HepG2 (cell line): ENCODE measurements at places on chromosomes 6 and 20.
A peak's percentile ranks its signal among the peaks of the same experiment; 100 is the strongest.

GRCh38 chr6:154508573-154509375, 1.7 kb downstream of the CNKSR3 start:
- peak; percentile 92 for DNase-seq

- no peak for DNase-seq
Observed at GRCh38 chr20:39136798-39137197, 174.7 kb downstream of the DHX35 start.

GRCh38 chr20:60085551-60086132, 127.4 kb downstream of the CDH26 start:
- no peak for DNase-seq

GRCh38 chr6:139257821-139258398, 33.9 kb downstream of the TXLNB start:
- no peak for DNase-seq

DNA sequence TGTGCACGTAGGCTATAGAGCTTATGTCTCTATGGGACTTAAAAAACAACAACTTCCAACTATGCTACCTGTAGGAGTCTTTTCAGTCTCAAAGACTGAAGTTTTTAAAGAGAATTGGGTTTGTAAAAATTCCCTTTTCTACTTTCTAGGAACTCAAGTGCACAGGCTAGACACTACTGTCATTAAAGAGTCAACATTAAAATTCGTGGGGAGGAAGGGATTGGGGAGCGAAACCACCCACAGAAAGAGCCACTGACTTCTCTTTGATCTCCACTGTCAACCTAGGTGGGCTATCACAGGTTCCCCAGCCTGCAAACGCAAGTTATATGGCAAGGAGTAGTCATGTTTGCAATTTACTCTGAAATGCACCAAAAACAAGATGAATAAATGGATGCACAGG, 37.7 kb downstream of the ADTRP start:
- no peak for DNase-seq

DNA sequence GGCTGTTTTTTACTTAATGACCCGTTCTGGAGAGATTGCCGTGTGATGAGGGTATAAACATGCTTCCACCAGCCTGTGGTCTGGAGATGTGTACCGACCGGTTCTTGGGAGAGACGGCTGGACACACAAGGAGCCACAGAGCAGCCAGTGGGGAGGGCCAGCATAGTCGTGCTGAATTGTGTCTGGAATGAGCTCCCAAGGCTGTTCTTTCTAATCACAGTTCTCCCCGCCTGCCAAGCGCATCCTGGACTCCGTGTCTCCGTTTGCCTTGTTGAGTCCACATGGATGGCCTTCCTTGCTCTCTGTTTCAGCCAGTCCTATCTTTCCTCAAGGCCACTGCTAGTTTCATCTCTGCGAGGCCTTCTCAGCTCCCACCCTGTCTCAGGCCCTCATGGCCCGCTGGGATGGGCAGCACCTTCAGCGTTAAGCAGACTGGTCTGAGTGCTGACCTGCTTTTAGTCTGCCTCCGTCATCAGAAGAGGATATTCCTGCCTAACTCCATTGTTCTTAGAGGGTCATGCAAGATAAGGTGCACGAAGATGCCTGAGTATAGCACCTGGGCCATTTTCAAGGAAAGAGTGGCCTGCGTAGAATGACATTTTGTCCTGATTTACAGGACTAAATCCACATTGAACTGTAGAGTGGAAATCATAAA, 20.6 kb downstream of the MANBAL start:
- DNase-seq: no peak

DNA sequence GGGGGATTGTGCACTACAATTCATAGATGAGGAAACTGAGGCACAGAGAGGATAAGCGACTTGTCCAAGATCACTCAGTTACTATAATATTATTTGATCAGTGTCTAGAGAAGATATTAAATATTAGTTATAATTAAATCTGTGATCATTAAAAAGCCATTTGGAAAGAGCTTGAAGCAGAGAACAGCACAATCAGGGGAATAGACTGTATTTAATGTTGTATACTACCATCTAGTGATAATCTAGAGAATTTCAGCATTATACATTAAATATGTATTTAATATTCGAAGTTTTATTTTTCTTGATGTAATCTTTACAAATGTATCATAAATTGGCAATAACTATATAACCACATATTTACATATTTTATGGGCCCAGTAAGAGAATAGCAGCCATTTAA, 20.1 kb upstream of the MTCL3 start:
- DNase-seq: no peak

DNA sequence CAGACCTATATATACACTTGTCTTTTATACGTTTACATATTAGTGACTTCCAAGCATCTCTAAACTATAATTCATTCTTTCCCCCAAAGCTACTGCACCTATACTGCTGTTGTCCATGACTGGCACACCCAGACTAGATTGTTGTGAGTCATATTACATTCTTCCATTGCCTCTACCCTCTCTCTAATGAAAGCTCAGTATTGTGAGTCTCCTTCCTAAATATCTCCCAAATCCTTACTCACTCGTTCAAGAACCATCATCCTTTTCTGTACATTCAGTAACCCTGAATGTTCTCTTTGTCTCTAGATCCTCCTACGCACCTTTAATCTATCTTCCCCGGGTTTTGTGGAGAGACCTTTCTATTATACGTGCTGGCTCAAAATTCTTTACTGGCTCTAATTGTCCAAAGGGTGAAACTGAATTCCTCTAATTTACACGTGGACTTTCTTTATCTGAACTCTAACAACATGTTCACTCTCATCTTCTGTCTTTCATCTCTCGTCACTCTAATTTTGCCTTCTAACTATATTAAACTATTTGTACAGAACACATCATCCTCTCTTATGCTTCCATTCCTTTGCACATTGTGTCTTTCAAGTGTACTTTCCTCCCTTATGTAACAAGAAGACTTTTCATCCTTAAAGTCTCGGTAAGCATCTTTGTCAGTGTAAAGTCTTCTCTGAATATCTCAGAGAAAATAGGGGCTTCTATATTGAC, 109.3 kb downstream of the IBTK start:
- no peak for DNase-seq

GRCh38 chr20:44523746-44524145, 1.9 kb upstream of the SERINC3 start:
- DNase-seq: no peak

DNA sequence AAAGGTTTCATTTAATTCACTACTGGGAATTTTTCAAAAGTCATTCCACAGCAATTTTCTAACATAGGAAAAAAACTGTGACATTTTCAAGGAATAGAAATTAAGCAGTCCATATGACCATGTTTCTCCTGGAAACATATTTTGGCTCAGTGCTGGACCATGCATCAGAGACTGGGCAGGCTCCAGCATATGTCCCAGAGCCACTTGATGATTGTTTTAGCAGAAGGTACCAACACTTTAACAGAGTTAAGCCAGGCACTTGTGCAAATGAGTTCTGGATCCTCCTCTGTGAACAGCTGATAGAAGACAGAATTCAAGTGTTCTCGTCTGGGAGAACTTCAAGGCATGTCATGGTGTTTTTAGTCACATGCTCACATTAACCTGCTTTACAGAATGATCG, 516.3 kb downstream of the COL12A1 start:
- no peak for DNase-seq

GRCh38 chr6:49576618-49577017, 26.1 kb downstream of the C6orf141 start:
- no peak for DNase-seq

DNA sequence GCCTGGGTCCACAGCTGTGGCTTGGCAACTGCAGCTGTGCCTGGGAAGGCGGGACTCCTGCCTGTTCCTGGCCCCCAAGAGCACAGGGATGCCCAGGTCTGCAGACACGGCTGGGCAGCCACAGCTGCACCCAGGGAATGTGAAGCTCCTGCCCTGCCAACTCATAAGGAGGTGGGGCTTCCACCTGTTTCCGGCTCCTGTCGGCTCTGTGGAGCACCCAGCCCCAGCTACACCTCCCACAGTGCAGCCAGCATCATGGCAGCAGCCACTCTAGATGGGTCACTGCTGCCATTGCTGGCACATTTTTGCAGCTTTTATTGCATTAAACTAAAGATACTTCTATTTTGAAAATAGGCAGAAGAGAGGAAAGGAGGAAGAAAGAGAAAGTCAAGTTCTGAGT, 207.9 kb downstream of the SAMD5 start:
- no peak for DNase-seq

- no peak for DNase-seq
Observed at GRCh38 chr20:44969300-44969894, 3.1 kb downstream of the STK4 start.

DNA sequence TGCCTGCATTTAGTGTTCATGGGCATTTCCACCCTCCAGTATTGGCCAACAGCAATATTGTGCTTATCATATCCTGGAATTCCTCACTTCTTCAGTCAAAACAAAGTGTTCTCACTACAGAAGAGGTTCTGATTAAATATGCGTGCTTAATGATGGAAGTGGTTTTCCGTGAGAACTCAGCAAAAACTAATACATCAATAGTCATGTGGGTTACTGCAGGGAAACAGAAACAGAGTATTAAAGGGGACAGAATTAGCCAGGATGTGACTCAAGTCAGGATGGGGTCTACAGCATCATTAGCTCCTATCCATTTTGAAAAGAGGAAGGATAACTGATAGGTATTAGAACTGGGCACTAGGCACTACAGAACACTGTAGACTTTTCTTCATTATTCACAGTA, 384.6 kb downstream of the CDKAL1 start:
- no peak for DNase-seq

DNA sequence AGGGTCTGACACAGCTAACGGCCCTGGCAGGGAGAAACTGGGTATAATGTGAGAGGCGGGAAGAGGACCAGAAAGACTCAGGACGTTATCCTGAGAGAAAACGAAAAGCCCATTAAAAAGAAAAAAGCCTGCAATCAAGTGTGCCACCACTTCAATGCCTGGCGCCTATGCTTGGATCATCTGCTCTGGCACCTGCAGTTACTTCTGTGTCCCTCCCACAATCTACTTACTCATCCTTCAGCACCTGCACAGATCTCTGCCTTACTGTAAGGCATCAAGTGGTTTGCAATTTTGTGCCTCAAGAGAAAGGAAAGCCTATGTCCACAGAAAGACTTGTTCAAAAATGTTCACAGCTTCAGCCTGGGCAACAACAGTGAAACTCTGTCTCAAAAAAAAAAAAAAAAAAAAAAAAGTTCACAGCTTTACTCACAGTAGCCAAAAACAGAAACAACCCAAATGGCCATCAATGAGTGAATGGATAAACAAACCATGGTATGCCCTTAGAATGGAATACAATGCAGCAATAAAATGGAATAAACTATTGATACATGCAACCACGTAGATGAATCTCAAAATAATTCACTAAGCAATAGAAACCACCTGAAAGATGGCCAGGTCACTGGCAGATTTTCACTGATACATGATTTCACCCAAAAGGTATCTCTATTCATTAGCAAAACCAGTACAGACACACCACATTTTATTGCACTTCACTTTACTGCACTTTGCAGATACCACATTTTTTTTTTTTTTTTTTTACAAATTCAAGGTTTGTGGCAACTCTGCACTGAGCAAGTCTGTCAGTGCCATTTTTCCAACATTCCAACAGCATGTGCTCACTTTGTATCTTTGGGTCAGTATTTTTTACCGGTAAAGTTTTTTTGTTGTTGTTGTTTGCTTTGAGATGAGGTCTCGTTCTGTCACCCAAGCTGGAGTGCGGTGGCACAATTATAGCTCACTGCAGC, 48.6 kb downstream of the ABHD12 start:
- DNase-seq: no peak

GRCh38 chr6:47495207-47495606, 17.6 kb downstream of the CD2AP start:
- DNase-seq: no peak

GRCh38 chr6:112639391-112639831, 292.3 kb downstream of the RFPL4B start:
- DNase-seq: no peak

DNA sequence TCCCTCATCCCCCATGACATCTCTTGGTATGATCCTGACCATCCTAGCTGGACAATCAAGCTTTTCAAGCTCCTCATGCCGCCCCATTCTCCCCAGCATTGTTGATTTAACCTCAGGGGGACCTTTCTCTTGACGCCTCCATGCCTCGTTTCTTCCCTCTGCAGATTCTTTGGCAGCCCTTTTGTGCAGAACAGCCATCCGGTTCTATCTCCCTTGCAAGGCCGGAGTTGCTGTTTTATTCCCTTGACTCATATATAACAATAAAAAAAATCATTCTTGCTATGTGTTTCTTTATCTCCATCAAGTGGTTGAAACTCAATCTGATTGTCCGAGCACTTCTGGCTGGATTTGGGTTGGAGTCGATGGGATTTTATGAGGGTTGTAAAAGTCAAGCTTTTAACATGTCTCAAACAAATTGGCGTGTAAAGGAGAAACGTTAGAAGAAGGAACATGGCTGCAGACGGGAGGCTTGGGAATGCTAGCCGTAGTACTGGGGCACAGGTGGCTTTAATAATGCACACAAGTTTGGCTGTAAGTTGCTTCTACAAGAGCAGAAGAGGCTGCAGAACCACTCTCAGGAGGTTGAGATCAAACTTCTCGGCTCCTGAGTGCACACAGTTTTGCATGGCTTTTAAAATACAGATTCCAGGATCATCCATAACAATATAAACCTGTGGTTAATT, 3.9 kb upstream of the SULF2 start:
- no peak for DNase-seq

DNA sequence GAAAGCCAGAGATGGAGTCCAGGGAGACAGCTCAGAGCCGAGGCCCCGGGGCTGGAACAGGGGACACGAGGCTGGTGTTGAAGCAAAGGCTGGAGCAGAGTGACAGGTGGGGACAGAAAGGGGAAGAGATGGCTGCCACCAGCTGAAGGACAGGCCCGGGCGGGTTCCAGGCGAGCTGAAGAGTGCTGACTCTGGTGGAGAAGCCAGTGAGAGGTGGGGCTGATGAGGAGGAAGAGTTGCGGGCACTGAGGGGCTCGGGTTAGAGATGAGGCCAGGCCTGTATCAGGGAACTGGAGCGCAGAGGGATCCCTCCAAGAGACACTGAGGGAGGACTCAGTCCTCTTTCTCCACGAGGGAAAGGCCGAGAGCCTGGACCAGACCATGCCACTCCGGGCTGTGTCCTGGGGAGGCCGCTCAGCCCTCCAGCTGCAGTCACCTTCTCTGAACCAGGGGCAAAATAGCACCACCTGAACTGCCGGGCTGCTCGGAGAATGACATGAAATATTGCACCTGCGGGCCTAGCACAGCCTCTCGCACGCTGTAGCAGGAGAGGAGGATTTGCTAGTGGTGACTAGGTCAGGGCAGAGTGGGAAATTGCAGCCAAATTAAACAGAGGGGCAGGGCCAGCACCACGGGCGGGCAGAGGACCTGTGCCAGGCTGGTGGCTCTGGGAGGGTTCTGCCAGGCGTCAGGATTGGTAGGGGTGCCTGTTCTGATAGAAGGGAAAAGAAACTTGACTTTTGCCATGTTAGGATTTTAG, 175.9 kb downstream of the ZDHHC14 start:
- DNase-seq: no peak

GRCh38 chr20:2879146-2879545, 5.9 kb downstream of the PTPRA start:
- DNase-seq: no peak
